ENCODE measurements at places on chromosomes 2 and 18.

DNA sequence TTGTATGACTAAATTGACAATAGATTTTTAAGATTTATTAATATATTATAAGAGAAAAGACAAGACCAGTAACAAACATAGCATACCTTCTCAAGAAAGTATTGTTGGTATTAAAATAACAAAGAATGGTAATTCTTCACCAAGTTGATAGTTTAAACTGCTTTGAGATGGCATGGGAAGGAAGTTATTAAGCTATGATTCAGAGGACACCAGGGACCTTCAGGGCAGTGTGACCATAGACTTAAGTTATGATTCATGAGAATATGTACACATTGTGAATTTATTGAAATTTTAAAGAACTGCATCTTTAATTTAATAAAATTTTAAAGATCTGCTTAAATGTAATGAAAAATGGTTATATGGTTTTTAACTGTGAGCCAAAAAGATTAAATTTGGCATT, 205.7 kb downstream of the DSEL start:
- no peak for DNase-seq

GRCh38 chr2:232473467-232473890, 14.2 kb downstream of the ECEL1 start:
- DNase-seq, result no peak

GRCh38 chr2:71736091-71736861, 282.9 kb downstream of the DYSF start:
- DNase-seq, result no peak

DNA sequence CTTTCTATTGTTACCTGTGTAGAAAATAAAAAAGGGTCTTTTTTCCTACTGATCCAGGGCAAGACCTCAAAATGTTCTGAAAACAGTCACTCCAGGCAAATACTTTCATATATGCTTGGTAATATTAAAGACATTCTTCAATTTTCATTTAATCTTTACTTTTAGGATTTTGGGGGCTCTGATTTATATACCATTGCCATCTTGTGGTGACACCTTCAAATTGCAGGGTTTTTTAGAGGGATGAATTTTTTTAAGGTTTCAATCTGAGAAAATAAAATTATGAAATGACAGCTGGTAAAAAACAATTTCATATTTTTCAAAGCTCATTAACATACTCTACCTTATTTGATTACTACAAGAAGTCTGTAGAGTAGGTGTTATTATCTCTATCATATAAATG, 26.8 kb downstream of the MAPK4 start:
- no peak for DNase-seq

GRCh38 chr18:50240080-50240563, 26.2 kb downstream of the CFAP53 start:
- no peak for DNase-seq

- DNase-seq, result no peak
These were observed 13.9 kb downstream of the ZAP70 start for GRCh38 chr2:97727296-97727695.

GRCh38 chr2:74835831-74836674, 2.1 kb downstream of the HK2 start:
- no peak for DNase-seq

DNA sequence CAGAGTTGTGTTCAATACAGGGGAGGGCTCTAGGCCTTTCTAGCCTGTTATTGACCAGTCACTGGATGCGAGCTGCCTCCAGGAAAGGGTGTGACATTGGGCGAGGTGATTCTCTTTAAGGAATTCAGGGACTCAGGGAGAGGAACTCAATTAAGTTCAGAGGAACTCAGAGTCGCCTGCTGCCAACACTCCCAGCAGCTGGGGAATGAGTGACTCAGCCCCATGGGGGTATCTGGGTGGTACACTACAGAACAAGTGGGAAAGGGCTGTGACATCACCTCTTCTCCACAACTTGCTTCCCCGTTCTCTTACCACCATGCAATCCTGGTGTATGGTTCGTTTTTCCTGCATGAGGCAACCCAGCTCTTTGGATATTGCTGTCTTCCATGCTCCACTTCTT, 50.4 kb upstream of the CYRIA start:
- no peak for DNase-seq

GRCh38 chr2:24049485-24050021, at the start of gene FKBP1B:
Gene FKBP1B, plus strand, starts transcription at chr2:24049741. Its CDS starts 109 bp downstream, at chr2:24049850.
- DNase-seq, result no peak

- no peak for DNase-seq
These were observed 65.8 kb downstream of the ZAP70 start for GRCh38 chr2:97779141-97779540.

DNA sequence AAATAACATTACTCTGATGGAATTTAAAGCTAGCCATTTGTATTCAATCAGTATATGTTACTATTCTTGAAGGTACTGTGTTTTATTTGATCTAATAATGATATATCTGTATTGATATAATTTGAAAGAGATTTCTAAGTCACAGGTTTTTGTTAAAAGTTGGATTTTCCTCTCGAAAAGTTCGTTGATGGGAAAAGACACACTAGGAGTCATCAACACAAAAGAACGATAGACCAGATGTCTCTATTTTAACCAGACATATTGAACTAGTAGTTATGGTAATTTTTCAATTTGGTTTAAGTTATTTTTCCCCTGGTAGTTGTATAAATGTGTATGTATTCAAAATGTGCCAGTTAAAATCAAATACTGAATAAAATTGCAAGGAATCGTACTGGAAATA, 2.5 kb downstream of the ASXL3 start:
- DNase-seq, result no peak

- no peak for DNase-seq
These were observed 105.7 kb downstream of the RDH14 start for GRCh38 chr2:18454692-18455235.

GRCh38 chr2:221716426-221717303, 144.6 kb upstream of the EPHA4 start:
- DNase-seq, result no peak

DNA sequence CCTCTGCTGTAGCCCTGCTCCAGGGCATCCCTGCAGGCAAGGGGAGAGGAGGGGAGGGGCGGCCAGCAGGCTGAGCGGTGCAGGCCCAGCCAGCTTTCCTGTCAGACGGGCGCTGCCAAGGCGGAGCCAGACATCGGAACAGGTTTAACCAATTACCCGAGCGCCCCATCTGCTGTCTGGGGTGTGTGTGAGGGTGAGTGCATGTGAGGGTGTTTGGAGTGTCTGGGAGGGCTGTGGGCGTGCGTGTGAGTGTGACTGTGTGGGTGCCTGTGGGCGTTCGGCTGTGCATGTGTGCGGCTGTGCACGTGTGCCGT, 20.0 kb downstream of the EMX1 start:
- DNase-seq, result no peak

- DNase-seq, result no peak
These were observed 15.9 kb downstream of the ZNF638 start for GRCh38 chr2:71347517-71347916.

GRCh38 chr2:62593825-62594224, 87.8 kb upstream of the TMEM17 start:
- no peak for DNase-seq

GRCh38 chr2:145729993-145730770, 1210.3 kb upstream of the ZEB2 start:
- DNase-seq, result no peak

- no peak for DNase-seq
These were observed 185.4 kb downstream of the ZEB2 start for GRCh38 chr2:144334551-144334950.
